ENCODE measurements at places on chromosomes 1 and 21.

GRCh38 chr1:109764561-109765482 lies 1.1 kb upstream of the EPS8L3 start:
- no peak for DNase-seq
- H3K27ac ChIP-seq: no peak overlapping the region
- peaks cover 3% of the 10 kb centered on the region for H3K27me3 ChIP-seq
- peaks cover 6% of the 10 kb centered on the region for H3K4me1 ChIP-seq
- H3K4me3 ChIP-seq: no peak overlapping the region
- no peaks in the 10 kb centered on the region for H3K36me3 ChIP-seq

GRCh38 chr1:203307641-203308126 lies 2.4 kb downstream of the BTG2 start:
- H3K27ac ChIP-seq: peak overlapping the region; percentile 42
- no peaks in the 10 kb centered on the region for H3K27me3 ChIP-seq
- H3K4me3 ChIP-seq: peak overlapping the region; percentile 92
- peaks cover 61% of the 10 kb centered on the region for H3K36me3 ChIP-seq

DNA sequence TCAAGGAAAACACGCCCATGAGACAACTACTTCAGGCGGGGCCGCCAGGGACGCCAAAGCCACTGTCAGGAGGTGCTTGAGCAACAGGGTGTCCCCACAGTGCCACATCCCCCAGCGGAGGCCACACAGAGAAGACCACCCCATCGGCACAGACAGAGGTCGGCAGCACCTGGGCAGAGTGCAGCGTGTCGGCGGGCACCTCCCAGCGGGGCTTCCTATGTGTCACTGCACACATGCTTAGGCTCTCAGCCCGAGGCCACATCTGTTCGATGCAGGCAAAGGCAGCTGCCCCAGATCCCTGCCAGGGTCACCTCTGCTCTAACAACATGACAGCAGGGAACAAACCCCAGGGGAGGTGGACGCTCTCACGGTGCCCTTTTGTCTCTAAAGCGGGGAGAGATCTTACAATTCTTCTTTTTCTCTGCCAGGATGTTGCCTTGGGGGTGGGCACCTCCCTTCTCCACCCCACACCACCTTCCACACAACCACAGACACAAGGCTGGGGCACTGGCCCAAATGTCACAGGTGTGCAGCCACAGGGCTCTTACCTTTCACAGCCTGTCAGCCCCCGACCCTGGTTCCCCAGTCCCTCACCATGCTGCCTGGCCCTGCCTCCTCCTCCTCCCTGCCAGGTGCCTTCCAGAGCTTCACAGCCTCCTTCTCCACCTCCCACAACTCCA lies 4.2 kb downstream of the KRTAP10-8 start:
- H3K27me3 ChIP-seq: no peaks in the 10 kb centered on the region
- H3K27ac ChIP-seq: no peak overlapping the region
- DNase-seq: no peak

DNA sequence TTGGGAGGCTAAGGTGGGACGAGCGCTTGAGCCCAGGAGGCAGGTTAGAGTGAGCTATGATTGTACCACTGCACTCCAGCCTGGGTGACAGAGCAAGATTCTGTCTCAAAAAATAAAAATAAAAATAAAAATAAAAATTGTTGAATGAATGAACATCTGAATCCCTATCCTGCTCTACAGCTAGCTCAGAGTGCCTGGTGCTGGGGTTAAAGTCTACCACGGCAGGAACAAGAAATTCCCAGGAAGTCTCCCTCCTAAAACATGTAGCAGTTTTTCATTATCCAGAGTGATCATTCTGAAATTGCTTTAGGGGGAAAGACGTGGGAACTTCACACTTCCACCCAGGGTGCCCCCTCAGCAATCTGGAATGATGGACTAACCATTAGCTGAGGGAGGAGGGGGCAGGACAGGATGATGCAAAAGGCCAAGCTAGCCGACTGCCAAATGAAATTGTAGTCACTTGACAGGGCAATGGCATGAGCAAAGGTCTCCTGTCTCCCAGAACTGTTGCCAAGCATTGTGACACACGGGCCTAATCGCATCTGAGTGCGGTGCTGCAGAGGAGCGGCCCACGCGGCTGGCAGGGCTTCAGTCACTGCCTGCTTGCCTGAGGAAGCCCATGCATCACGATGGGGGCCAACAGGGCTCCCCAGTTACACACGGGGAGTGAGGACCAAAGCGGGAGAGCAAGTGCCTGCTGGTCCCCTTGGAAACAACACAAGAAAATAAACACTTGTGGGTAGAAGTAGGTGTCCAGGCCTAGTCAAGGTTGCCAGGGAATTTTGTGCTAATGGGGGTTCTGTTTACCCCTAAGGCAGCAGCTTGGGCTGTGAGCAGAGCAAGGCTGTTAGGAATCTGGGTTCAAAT lies 85.7 kb downstream of the NENF start:
- no peaks in the 10 kb centered on the region for H3K4me1 ChIP-seq
- no peak overlapping the region for H3K27ac ChIP-seq
- DNase-seq: no peak
- no peak overlapping the region for H3K4me3 ChIP-seq

DNA sequence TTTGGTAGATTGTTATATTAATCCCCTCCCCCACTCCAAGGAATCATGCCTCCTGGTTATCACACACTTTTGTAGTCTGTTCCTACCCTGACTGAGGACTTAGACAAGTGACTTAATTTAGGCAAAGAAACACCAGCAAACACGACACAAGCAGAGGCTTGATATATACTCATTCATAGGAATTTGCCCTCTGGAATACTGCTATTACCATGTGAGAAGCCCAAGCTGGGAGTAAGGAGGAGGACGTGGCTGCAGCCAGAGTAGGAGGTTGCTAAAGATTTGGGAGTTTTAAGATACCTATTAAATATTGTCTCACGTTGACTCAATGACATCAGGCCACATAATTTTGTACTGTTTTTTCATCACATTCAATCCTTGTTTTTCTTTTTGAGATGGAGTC lies 100.2 kb downstream of the LRRC53 start:
- H3K27me3 ChIP-seq: no peaks in the 10 kb centered on the region
- DNase-seq: no peak
- H3K36me3 ChIP-seq: no peaks in the 10 kb centered on the region
- H3K4me3 ChIP-seq: no peak overlapping the region
